ENCODE measurements at places on chromosomes 7 and 10. TPM values are rescaled to one million over a fixed set of nuclear protein-coding genes. Genes with fewer than 3 reads are reported as not detected.

DNA sequence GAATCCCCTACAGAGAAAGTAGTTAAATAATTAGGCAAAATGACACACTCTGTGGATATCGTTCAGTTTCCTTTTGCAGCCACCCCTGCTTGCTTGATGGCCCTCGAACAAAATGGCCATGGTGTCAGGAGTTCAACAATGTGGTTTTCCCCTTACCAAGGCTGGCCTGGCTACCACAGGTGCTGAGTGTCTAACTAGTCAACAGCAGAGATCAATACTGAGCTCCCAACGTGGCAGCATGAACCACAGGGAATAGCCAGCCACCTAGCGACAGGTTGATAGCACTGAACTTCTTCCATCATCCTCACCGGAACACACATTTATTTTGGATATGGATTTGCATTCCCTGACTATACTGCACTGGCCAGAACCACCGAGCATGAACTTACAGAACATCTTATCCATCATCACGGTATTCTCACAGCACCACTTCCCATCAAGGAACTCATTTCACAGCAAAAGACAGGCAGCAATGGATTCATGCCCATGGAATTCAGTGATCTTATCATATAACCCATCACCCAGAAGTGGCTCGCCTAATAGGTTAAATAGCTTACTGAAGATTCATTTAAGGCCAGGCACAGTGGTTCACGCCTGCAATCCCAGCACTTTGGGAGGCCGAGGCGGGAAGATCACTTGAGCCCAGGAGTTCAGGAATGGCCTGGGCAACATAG lies 6.3 kb downstream of the C10orf67 start:
- H3K27me3 ChIP-seq: no peaks in the 10 kb centered on the region
- no peaks in the 10 kb centered on the region for H3K36me3 ChIP-seq
- DNase-seq: no peak
- H3K4me1 ChIP-seq: no peaks in the 10 kb centered on the region
- no peak overlapping the region for H3K27ac ChIP-seq

- no peak overlapping the region for H3K4me3 ChIP-seq
- DNase-seq: no peak
- no peaks in the 10 kb centered on the region for H3K36me3 ChIP-seq
- H3K27ac ChIP-seq: no peak overlapping the region
These were observed 32.9 kb downstream of the NRCAM start for GRCh38 chr7:108423089-108423989.

DNA sequence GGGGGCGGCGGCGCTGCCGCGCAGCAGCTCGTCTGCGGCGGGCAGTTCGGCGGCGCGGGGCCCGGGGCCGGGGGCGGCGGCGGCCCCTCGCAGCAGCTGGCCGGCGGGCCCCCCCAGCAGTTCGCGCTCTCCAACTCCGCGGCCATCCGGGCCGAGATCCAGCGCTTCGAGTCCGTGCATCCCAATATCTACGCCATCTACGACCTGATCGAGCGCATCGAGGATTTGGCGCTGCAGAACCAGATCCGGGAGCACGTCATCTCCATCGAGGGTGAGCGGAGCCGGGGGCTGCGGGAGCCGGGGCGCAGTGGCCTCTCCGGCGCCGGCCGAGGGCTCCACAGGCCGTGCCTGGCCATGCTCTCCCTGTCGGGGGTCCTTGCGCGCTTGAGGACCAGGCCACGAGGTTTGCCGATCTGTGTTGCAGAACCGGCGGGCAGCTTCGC lies 548 bp downstream of the AGAP3 start:
- DNase-seq: peak; percentile 47
- H3K27ac ChIP-seq: peak overlapping the region; percentile 77
- H3K4me3 ChIP-seq: peak overlapping the region; percentile 77
- H3K27me3 ChIP-seq: no peaks in the 10 kb centered on the region
- no peaks in the 10 kb centered on the region for H3K36me3 ChIP-seq
- H3K4me1 ChIP-seq: peaks cover 16% of the 10 kb centered on the region

DNA sequence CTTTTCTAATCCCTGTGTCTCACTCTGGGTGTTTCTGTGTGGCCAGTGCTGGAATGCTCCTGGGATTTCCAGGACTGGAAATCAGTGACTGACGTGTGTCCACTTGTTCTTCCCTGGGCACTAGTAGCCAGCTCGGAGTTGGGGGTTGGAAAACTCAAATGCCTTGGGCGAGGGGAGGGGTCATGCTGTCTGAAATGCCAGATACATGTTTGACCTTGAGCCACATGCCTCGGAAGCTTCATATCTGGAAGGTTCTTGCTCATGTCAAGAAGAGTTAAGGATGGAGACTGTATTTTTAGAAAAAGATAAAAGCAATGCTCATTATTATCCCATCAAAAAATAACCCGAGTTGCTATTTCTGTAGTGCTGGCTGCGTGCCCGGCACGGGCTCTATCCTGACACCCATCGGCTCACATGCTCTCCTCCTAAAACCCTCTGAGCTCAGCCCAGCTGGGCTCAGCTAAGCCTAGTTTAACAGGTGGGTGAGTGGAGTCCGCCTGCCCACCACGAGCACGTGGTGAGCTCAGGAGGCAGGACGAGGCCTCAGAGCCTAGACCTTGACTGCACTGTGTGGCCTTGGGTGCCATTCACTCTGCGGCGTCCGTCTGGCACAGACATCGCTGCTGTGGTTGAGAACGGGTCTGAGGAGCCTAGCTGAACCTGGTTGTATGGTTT lies 6.4 kb downstream of the DPYSL4 start:
- no peak overlapping the region for H3K4me3 ChIP-seq
- no peak for DNase-seq
- H3K36me3 ChIP-seq: no peaks in the 10 kb centered on the region

GRCh38 chr7:155558961-155559360 lies 12.6 kb upstream of the CNPY1 start:
- H3K27ac ChIP-seq: no peak overlapping the region
- no peak for DNase-seq
- H3K4me1 ChIP-seq: no peaks in the 10 kb centered on the region
- no peaks in the 10 kb centered on the region for H3K27me3 ChIP-seq
- H3K4me3 ChIP-seq: no peak overlapping the region

GRCh38 chr7:83579740-83580139 lies 69.2 kb downstream of the SEMA3E start:
- H3K4me3 ChIP-seq: no peak overlapping the region
- no peaks in the 10 kb centered on the region for H3K27me3 ChIP-seq
- DNase-seq: no peak
- H3K36me3 ChIP-seq: no peaks in the 10 kb centered on the region

DNA sequence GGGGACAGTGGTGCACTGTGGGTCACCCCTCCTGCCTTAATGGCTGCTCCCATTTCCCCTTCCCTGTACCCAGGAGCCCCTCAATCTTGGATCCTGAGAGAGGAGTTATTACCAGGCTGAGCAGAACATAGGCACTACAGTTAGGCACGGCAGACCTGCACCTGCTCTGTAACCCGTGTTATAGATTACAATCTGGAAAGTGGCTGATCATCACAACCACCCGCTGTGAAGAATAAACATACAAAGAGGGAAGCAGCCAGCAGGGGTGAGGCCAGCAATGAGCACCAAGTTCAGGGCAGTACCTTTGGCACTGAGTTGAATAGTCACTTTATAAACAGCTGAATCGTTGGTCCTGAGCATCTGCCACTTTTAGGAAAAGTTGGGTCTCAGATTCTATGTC lies 1.7 kb downstream of the CDHR1 start:
- H3K36me3 ChIP-seq: no peaks in the 10 kb centered on the region
- H3K4me1 ChIP-seq: peaks cover 24% of the 10 kb centered on the region
- no peaks in the 10 kb centered on the region for H3K27me3 ChIP-seq
- peak overlapping the region; percentile 77 for H3K27ac ChIP-seq
- DNase-seq: peak; percentile 82

DNA sequence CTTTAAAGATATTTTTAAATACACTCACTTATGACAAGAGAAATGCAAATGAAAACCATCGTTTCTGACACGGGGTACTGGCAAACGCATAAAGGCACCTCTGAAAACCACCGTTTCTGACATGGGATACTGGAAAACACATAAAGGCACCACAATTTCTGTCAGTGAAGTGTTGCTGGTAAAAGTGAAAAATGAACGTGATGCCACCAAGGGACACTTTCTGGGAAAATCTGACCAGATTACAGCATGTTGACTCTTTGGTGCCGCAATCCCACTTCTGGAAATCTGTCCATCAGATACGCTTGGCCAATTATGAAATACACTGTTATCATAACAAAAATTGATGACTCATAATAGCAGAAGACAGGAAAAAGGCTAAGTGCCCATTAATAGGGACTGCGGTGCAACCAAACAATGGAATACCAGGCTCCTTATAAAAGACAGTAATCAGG lies 131.7 kb downstream of the ZMYND11 start:
- H3K4me1 ChIP-seq: no peaks in the 10 kb centered on the region
- no peak for DNase-seq
- no peak overlapping the region for H3K4me3 ChIP-seq
- no peak overlapping the region for H3K27ac ChIP-seq
- H3K27me3 ChIP-seq: no peaks in the 10 kb centered on the region

DNA sequence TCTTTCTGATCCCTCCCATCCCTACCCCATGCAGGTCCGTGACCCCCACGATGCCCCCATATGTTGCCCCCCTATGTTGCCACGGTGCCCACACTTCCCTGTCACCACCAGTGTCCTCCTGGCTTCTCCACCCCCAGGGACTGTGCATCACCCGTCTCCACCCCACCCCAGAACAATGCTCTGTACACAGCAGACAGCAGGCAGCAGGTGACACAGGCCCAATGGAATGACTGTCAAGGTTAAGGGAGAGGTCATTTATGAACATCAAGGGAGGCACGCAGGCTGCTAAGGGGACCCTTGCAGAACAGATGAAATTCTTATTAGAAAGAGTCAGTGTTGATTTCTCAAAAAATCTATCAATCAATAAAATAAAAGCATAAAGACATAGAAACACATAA lies 71.5 kb downstream of the PARP12 start:
- no peak for DNase-seq
- H3K27ac ChIP-seq: no peak overlapping the region
- H3K36me3 ChIP-seq: no peaks in the 10 kb centered on the region
- no peaks in the 10 kb centered on the region for H3K4me1 ChIP-seq

DNA sequence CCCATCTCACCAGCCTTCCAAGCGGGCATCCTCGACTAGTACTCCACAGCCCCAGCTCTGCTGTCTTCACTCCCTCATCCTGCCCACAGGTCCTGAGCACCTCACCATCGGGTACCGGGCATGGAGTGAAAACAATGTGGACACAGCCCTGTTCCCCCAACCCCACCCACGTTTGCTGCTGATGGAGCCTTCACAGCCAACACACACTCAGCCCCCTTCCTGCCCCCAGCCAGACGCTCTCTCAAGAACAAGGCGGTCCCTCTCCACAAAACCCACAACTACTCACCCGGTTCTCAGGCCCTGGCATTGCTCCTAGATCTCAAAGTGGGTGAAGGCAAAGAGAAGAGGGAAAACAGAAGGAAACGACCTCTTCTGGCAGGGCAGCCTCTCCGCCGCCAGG lies 56.1 kb downstream of the SLIT1 start:
- no peaks in the 10 kb centered on the region for H3K27me3 ChIP-seq
- no peak overlapping the region for H3K27ac ChIP-seq
- no peaks in the 10 kb centered on the region for H3K36me3 ChIP-seq
- DNase-seq: no peak
- H3K4me1 ChIP-seq: no peaks in the 10 kb centered on the region
- H3K4me3 ChIP-seq: no peak overlapping the region

DNA sequence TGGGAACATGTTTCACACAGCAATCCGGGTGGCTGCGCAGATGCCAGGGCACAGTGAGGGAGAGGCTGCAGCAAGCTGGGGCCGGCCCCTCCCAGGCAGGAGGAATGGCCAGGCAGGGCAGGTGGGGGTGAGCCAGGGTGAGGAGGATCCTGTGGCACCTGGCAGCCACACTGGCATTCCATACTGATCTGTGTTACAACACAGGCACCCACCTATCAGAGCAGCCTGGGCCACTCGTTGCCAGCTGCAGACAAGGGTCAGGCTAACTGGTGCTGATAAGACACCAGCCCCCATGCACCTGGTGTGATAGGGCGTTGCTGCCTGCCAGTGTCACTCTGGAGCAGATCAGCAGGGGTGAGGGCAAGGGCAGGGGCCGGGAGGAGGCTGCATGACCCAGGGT lies 16.6 kb upstream of the RET start:
- H3K4me1 ChIP-seq: no peaks in the 10 kb centered on the region
- H3K27ac ChIP-seq: no peak overlapping the region
- H3K36me3 ChIP-seq: no peaks in the 10 kb centered on the region
- H3K4me3 ChIP-seq: no peak overlapping the region

- H3K36me3 ChIP-seq: no peaks in the 10 kb centered on the region
- no peak for DNase-seq
- H3K27me3 ChIP-seq: no peaks in the 10 kb centered on the region
- H3K4me3 ChIP-seq: no peak overlapping the region
- H3K4me1 ChIP-seq: no peaks in the 10 kb centered on the region
These were observed 87.7 kb downstream of the CUBN start for GRCh38 chr10:17041626-17042520.

DNA sequence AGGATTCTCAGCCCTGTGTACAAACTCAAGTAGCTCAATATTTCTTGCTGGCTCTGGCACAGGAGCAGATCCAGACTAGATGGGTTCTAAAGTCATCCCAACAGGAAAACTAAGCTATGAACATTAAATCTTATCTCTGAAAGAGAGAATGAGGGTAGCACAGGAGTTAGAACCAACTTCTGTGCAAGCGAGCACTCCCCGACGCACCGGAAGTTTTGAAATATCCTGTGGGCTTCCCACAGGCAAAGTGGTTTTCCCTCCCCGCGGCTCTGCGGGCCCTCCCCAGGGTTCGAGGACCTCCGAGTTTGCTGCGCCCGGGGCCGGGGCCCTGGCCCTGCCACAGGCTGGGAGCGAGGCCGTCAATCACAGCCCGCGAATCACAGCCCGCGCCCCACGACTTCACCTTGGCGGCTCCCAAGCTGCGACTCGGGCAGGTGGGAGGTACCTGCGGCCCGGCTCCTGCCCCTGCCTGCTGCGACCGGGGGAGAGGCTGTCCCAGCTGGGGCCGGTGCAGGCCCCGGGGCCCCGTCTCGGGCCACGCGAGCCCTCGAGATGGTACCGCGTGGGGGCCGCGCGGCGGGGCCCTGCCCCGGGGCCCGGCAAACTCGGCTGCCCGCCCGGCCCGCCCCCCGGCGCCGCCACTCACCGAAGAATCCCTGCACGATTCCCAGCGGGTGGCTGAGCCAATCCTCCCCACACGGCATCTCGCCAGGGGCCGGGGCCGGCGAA lies 598 bp downstream of the MCMBP start:
- peak overlapping the region; percentile 91 for H3K27ac ChIP-seq
- no peaks in the 10 kb centered on the region for H3K36me3 ChIP-seq
- H3K4me1 ChIP-seq: peaks cover 6% of the 10 kb centered on the region

GRCh38 chr7:2175514-2175913 lies 57.2 kb downstream of the MAD1L1 start:
- H3K36me3 ChIP-seq: no peaks in the 10 kb centered on the region
- no peak for DNase-seq
- H3K4me3 ChIP-seq: no peak overlapping the region

HOXA1 gene
- 1.7 TPM for total RNA-seq

CALML5 gene
- total RNA-seq: not detected

LHFPL3 gene
- 0.27 TPM for total RNA-seq

ZNF438 gene
- total RNA-seq: 4.3 TPM

OR2A12 gene
- not detected for total RNA-seq

SEC61G gene
- 170 TPM for total RNA-seq

C10orf67 gene
- total RNA-seq: not detected

GJC3 gene
- not detected for total RNA-seq

ITPRID1 gene
- 0.91 TPM for total RNA-seq

DUS4L gene
- total RNA-seq: 5.7 TPM
